ENCODE measurements at places on chromosomes 11 and 22.

- peak; percentile 52 for ATAC-seq
Observed at GRCh38 chr11:13354335-13354734, 76.7 kb downstream of the BMAL1 start.

GRCh38 chr11:10287140-10287539 is 6.9 kb downstream of the SBF2 start:
- ATAC-seq: peak; percentile 45

- ATAC-seq: no peak
Observed at GRCh38 chr22:25845985-25846745, 104.2 kb downstream of the MYO18B start.

DNA sequence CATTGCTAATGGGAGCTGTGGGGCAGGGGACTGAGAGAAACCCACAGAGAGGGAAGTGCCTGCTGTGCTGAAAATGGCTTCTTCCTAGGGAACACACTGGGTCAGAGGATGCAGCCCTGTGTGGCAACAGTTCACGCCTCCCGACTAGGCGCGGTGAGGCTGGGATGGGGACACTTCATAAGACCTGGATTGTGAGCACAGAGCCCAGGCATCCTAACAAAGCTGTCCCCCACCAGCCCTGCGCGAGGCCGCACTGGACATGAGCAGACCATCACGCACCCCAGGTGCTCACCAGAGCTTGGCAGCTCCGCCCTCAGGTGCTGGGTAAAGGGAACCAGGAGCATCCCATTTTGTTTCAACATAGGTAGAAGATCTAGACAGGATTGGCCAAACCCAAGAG is 1.8 kb upstream of the KRTAP5-4 start:
- ATAC-seq: no peak

DNA sequence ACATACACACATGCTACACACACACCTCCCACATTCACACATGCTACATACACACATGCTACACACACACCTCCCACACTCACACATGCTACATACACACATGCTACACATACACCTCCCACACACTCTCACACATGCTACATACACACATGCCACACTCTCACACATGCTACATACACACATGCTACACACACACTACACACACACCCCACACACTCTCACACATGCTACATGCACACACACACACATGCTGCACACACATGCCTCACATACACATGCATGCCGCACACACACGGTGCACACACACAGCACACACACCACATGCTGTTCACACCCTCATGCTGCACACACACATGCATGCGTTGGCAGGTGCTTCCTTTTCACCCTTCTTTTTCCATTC is 495.4 kb downstream of the NTM start:
- no peak for ATAC-seq

GRCh38 chr11:12092714-12093113 is 17.7 kb upstream of the MICAL2 start:
- no peak for ATAC-seq

DNA sequence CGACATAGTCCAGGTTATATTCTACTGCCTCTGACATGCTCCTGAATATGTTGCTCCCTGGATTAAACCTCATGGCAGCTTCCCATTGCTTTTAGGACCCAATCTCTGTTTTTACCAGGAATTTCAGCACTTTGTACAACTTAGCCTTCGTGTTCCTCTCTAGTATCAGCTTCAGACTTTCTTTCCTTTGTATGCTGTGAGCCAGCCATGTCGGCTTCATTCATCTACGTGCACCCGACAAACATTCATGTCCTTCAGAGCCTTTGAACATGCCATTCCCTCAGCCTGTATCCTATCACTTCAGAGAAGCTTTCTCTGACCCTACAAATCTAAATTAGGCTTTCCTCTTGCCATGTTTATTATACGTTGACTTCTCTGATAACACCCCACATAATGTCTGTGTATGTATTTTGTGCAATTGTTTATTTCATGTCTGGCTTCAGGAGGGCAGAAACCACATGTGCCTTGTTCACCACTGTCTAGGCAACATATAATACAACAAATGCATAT is 743.4 kb downstream of the OPCML start:
- no peak for ATAC-seq

DNA sequence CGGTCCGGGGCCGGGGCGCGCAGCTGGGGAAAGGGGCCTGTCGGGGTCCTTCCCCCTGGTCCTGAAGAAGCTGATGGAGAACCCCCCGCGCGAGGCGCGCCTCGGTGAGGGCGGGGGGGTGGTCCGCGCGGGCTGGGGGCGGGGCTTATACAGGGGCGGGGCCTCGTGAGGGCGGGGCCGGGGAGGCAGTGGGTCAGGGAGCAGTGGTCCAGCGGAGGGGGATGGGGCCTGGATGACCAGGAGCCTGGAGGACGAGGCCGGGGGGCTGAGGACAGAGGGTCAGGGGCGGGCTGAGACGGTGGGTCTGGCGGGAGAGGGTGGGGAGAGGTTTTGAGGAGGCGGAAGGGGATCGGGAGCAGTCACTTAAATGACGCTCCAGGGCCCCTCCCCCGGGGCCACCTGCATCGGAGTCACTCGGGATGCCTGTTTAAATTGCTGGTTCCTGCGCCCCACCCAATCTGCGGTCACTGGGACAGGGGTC is 396 bp downstream of the TEF start:
- ATAC-seq: peak; percentile 49

DNA sequence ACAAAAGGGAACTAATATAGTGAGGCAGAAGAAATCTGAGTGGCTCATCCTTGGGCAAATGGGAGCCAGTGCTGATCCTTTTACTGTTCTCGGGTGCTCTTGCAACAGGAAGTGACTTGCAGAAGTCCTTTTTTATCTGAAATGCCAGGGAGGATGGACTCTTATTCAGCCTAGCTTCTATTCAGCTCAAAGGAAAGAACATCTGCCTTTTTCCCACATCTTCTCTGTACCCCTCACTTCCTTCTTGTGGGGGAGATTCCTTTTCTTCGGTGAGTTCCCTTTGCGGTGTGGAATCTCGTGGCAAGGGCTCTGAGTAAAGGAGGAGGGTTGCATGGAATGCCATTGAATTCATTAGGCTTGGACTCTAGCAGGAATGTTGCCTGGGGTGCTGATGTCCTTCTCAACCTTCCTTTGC is 76.2 kb downstream of the ZBTB16 start:
- no peak for ATAC-seq

GRCh38 chr22:25824828-25825423 is 82.9 kb downstream of the MYO18B start:
- ATAC-seq: no peak

DNA sequence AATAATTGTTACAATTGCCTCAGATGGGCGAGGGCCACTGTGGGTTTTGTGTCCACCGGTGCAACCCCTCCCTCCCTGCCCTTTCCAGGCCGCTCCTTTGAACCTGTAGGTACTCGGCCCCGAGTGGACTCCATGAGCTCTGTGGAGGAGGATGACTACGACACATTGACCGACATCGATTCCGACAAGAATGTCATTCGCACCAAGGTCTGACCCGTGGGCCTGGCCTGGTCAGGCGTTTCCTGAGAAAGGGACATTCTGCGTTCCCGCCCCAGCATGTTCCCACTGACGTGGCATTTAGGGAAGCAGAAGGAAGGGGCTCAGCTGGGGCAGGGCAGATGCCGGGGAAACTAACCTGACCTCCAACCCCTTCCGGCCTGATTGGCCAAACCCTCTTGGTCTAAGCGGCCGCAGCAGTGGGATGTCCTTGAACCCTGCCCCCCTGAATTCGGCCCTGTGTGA is 10.1 kb downstream of the SIDT2 start:
- ATAC-seq: no peak

GRCh38 chr11:134417871-134418840 is 6.1 kb upstream of the B3GAT1 start:
- no peak for ATAC-seq

- ATAC-seq: no peak
Observed at GRCh38 chr11:1702506-1702905, 5.5 kb downstream of the KRTAP5-6 start.

- ATAC-seq: no peak
Observed at GRCh38 chr22:25062386-25063085, 110.0 kb downstream of the KIAA1671 start.

GRCh38 chr11:119029340-119030028 is 1.2 kb downstream of the SLC37A4 start:
- ATAC-seq: peak; percentile 1

- no peak for ATAC-seq
Observed at GRCh38 chr22:38826801-38827200, 17.0 kb downstream of the NPTXR start.

- no peak for ATAC-seq
Observed at GRCh38 chr22:44352378-44353035, 39.8 kb upstream of the SHISAL1 start.

- ATAC-seq: no peak
Observed at GRCh38 chr22:50622723-50623327, 5.1 kb downstream of the ARSA start.

All from SK-N-SH treated with all-trans-retinoic acid at 6 μM for 48 hours (cell line).